T follicular helper cell (primary cell): ENCODE measurements at places on chromosomes 13 and 19.
A peak's percentile ranks its signal among the peaks of the same experiment; 100 is the strongest.

DNA sequence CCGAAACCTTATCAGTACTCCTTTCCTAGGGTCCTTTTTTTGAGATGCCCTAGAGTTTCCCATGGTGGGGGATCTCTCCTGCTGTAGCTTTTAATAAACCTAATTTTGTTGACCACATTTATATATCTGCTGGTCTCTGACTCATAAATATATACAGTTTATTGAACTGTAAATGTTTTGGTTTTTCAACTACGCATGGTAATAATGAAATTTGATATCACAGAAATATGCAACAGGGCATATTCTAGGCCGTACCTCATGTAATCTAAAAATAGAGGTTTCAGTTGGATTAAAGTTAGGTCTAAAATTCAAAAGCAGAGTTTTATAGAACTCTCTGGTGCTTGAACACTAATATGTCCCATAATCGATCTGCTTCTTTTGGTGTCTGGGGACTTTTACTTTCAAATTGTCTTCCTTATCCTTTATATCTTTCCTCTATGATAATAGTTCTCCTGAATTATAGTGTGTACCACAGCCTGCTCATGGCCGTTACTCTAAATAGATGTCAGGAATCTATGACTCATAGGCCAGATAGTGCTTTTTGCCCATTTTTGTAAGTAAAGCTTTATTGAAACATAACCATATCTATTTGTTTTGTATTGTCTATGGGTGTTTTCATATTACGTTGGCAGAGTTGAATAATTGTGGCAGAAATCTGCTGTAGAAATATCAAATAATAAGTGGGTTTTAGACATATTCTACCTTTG lies 324.8 kb upstream of the PCDH9 start:
- no peak for DNase-seq

DNA sequence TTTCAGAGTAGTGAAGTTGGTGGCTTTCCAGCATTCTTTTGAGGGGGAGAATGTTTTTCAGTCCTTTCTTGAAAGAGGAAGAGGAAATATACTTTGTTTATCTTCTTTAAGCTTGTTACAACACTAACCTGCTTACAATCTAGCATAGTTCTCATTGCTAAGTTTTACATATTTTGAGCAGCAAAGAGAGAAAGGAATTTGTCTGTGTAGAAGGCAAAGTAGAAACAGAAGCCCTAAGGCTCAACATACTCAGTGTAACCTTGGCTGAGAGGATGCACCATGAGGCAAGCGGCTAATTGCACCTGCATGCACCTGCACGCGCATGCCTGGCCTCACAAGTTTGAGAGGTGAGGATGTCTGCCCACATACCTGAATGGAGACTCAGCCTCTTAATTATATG lies 2.2 kb downstream of the FRY start:
- no peak for DNase-seq

DNA sequence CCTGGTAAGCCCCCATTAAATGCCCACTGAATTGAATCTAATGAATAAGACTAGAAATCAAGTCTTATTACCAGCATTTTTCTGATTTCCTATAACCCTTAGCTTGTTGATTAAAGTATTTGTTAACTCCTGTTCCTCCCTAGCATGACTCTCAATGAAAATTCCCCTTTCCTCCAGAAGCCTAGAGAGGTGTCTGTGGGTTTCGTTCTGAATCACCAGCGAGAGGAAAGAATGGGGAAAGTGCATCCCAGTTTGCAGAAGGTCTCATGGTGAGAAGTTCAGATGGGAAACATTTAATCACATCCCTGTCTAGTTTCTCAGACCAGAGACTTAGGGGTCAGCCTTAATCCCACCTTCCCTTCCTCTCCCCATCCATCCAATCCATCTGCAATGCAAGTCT lies 26.9 kb downstream of the POU2F2 start:
- no peak for DNase-seq

- DNase-seq = no peak
Measured at GRCh38 chr13:98232456-98232855, 55.4 kb upstream of the RNF113B start.

GRCh38 chr13:31957772-31958171 lies 73.8 kb upstream of the FRY start:
- DNase-seq = no peak

DNA sequence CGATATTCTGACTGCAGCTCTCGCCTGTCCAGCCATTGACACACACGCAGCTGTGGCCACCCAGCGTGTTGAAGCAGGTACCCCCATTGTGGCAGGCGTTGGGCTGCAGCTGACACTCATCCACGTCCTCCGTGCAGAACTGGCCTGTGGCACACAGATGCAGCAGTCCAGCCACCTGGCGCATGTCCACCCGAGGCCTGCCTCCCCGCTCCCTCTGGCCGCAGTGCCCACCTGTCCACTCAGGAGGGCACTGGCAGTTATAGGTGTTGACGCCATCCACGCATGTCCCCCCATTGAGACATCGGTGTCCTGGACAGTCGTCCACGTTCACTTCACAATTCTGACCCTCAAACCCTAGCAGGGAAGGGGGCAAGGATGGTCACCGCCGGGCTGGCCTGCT lies 9.3 kb downstream of the NOTCH3 start:
- no peak for DNase-seq

GRCh38 chr19:40763963-40764362 lies 11.4 kb upstream of the MIA start:
- DNase-seq = no peak

- DNase-seq = no peak
Measured at GRCh38 chr19:49676136-49676783, 811 bp upstream of the PRMT1 start.

- no peak for DNase-seq
Measured at GRCh38 chr13:74061926-74062595, 72.1 kb downstream of the KLF12 start.

DNA sequence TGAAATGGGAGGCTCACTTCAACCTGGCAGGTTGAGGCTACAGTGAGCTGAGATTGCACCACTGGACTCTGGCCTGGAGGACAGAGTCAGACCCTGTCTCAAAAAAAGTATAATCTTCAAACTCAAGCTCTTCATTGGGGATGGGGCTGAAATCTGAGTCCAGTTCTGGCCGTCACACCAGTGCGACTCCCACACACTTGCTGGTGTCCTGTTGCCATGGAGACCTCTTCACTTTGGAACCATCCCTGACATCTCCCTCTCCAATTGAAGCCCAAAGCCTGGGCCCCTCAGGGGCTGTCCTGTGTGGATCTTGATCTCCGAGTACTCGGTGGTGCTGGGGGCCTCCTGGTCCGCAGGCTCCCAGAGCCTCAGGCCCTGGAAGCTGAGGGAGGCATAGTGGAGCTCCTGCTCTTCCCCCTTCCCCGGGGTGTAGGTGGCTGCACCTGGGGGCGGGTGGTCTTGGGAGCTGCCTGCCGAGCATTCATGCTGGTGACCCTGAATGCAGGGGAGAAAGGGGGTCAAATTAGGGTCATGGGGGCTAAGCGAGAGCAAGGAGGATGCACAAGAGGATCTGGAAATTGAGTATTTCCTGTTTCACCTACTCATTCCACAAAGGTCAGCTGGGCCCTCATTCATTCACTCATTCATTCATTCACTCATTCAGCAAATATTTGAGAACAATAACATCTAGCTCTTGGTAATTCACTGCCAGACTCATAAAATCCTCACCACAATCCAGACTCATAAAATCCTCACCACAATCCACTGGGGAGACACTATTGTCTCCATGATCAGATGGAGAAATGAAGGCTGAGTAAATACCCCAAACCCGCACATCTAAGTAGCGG lies 11.0 kb downstream of the SIGLEC11 start:
- no peak for DNase-seq

GRCh38 chr13:100673376-100673712 lies 1.3 kb downstream of the TMTC4 start:
- DNase-seq = no peak

DNA sequence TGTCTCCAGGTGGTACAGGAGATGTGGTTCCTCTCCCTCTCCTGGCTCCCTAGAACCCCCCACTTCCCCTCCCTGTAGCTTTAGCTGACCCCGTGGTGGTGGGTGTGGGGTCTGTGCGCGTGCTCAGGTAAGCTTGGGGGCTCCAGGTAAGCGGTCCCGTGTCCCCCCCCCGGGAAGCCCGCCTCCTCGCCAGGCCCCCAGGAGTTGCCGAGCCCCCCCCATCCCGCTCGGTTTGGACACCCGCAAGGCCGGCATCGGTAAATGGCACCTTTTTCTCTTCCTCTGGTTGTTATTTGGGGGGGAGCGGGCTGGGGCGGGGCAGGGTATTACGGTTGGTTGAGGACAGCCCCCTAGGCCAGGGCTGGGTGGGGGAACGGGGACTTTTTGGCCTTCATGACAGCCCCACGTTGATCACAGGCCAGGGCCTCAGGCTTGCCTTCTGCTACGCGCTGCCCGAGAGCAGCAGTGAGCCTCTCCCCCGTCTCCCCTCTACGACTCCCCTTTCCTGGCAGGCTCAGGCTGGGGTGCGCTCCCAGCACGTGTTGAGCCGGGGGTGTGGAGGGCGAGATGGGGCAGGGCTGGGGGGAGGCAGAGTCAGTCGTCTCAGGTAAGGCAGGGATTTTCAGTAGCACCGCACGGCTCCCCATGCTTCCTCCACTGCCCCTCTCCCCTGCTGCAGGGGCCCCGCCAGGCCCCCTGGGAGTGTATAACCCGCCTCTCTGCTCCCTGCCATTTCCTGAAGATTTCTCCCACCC lies 10.7 kb upstream of the LIN7B start:
- no peak for DNase-seq

DNA sequence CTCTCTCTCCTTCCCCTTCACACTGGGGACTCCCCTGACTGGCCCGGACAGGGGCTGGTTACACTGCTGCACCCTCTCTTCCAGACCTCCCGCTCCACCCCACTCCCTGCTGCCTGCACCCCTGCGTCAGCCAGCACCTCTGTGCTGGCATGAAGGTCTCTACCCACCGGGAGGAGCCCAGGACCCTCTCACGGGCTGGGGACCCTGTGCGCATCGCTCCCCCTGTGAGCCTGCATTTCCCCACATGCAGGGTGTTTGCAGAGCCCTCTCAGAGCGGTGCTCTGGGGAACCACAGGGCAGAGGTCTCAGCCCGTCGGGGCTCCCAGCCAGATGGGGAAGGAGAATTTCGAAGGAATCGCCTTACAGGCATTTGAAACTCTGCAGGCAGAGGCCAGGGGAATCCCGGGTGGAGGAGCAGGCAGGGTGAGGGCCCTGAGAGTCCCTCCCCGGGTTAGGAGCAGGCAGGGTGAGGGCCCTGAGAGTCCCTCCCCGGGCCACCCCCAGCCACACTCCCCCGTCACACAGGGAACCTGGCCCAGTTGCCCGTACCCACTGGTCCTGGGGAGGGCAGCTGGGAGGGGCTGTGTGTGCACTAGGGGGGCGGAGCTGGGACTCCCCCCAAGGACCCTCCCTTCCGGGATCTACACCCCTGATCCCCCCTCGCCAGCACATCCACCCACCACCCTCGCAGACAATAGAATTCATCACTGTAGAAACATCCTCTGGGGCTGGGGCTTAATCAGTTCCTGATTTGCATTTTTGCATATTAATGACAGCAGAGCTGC lies 16.3 kb upstream of the TCF3 start:
- DNase-seq = no peak

DNA sequence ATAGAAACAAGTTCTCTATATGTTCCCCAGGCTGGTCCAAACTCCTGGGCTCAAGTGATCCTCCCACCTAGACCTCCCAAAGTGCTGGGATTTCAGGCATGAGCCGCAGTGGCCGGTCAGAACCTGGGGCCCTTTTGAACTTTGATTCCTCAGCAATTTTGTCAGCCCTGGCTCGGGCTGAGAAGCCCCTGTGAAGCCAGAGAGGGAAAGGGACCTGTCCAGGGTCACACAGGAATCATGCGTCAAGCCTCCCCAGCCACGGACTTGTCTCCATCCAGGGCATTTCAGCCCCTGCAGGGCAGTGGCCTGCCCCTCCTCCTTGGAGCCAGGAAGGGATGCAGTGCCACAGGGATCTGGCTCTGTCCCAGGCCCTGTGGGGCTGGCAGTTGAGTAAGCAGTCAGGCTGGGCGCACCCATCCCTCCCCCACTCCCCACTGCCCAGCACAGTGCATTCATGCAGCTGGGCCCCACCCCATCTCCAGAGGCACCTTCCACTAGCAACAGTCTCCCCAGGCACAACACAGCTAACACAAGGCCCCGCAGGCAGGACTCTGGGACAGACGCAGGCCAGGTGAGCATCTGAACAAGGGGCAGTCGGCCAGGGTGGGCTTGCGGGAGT lies at the start of gene CAPS:
TSS of gene CAPS (plus strand) at position 516 of the 619 bp plus-strand sequence. CDS start 153 bp downstream, outside the sequence.
- DNase-seq = no peak

DNA sequence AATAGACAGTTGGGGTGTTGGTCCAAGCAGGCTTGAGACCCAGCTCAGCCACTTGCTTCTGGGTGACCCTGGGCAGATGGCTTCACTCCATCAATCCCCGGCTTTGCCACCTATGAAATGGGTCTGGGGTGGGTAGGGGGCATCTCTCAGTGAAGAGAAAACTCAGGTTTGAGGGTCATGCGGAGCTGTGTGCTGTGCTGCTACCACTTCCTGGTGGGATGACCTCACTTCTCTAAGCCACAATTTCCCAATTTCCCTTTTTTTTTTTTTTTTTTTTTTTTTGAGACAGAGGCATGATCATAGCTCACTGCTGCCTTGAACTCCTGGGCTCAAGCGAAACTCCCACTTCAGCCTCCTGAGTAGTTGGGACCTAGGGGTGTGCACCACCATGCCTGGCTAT lies 4.6 kb upstream of the PLAUR start:
- no peak for DNase-seq

- DNase-seq = no peak
Measured at GRCh38 chr13:31913459-31913858, 118.1 kb upstream of the FRY start.

- peak; percentile 54 for DNase-seq
Measured at GRCh38 chr19:35644987-35645679, 3.0 kb upstream of the COX6B1 start.

DNA sequence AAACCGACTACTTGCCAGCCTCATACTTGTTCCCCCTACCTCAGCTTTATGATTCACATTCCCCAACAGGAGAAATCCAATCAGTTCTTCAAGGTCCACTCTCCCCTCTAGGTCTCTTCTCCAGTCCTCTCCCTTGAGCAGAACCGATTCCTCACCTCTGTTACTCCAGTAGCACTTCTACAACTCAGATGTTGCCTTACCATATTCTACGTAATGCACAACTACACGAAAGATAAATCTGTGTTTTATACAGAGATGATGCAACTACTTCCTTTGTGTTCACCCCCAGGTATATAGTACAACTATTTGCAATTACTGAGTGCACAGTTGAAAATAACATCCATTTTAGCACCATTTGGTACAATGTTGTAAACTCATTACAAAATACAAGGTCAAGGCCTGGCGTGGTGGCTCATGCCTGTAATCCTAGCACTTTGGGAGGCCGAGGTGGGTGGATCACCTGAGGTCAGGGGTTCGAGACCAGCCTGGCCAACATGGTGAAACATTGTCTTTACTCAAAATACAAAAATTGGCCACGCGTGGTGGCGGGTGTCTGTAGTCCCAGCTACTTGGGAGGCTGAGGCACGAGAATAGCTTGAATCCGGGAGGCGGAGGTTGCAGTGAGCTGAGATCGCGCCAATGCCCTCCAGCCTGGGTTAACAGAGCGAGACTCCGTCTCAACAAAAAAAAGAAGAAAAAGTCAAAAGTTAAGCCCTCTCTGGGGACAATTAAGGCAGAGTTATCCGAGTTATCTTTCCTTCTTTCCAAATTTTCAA lies 2.8 kb upstream of the WBP4 start:
- DNase-seq = no peak

- DNase-seq = no peak
Measured at GRCh38 chr13:73449252-73449651, 390.4 kb downstream of the KLF5 start.
